ENCODE measurements at places on chromosomes 6 and 20.

- no peak for DNase-seq
These were observed 172.8 kb downstream of the GJA1 start for GRCh38 chr6:121608270-121608669.

DNA sequence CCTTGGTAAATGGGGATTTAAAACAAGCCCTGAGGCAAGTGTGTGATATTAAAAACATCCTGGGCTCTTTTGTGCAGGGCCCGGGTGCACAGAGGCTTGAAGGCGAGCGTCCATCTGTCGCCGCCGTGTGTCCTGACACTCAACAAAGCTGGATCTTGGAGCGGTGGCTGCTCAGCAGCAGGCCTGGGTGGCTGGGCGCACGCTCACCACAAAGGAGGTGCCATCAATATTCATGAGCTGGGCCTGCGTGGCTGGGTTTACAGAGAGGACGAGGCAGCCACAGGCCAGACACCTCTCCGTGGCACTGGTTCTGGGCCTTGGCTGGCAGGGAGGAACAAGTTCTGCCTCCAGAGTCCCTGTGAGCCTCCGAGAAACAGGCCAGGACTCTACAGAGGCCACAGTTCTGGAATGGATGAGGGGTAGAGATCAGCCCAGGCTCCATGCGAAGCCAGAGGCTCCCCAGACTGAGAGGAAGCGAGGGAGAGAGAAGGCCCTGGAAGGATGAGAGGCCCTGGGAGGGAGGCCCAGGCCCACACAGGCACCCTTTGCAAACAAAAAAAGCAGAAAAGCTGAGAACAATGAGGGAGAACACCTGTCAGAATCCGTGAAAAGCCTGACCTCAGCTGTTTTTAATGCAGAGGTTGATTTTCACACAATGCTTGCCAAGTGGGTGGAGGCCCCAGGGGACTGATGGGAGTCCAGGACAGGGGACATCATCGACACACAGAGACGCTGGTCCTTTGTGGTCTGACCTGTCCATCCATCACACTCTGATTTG, 21.9 kb downstream of the BHLHE23 start:
- peak; percentile 86 for DNase-seq

GRCh38 chr6:55395871-55396270, 68.6 kb downstream of the GFRAL start:
- DNase-seq, result no peak

GRCh38 chr6:69084746-69085335, 449.8 kb downstream of the ADGRB3 start:
- no peak for DNase-seq

DNA sequence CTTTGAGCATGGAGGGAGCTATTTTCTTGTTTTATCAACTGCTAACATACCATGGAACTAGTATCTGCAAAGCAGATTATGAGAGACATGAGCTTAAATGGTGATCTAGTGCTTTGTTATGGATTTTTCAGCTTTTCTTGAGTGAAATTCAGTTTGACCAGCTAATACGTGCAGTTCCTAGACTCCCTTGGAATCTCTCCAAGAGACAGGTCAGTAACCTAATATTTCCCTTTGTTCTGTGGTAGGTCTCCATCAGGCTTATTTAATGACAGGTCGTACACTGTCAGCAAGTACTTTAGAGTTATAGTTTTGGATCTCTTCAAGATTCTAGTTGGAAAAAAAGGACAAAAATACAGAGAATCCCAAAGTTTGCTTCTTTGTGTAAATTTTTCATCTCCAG, 43.9 kb downstream of the HDAC2 start:
- DNase-seq, result no peak

- no peak for DNase-seq
These were observed 134.8 kb downstream of the PXDC1 start for GRCh38 chr6:3616565-3617176.

GRCh38 chr6:51841626-51842025, 245.8 kb downstream of the PKHD1 start:
- peak; percentile 60 for DNase-seq

DNA sequence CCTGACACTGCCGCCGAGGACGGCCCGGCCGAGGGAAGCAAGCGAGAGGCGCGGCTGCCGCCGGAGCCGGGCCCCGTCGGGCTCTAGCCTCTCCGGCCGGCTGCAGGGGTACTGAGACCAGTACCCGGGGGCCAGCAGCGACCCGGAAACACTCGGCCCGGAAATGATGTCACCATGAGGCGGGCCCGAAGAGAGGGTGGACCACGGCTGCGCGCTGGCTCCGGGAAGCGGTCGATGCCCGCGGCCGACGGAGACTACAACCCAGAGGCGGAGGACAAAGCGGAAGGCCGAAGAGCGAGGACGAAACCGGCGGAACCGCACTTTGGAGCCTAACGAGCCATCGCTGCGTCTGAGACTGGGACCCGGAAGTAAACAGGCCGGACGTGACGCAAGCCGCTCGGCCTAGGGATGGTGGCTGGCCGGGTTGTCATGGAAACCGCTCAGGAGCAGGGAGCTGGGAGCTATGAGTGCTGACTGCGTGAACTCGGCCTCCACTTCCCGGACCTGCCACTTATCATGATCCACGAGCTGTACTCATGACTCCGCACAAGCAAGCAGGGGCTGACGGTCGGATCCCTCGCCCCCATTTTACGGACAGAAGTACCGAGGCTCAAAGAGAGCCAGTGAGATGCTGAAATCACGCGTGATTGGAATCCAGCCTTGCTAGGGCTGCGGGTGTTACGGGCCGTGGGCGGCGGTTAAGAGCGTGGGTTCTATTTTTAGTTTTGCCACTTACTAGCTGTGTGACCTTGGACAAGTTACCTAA, at the start of gene SPATA2:
Gene SPATA2 (minus strand): TSS at position 150 of the 766 bp plus-strand sequence. CDS start 7,039 bp downstream, outside the sequence.
- peak; percentile 95 for DNase-seq

DNA sequence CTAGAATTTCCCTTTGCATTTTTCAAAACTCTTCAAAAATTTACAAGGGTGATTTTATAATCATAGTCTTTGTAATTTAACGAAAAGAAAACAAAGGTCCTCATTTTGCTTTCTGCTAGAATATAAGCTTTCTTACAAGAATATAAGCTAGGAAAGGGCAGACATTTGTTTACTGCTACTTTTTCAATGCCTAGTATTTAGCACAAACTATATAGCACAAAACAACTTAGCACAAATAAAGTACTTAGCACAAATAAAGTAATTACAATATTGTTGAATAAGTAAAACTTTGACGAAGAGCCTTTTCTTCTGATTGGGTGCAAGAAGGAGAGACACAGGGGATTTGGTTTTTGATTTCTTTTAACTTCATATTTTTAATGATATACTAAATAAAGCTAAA, 87.8 kb downstream of the BCAS1 start:
- DNase-seq, result no peak

DNA sequence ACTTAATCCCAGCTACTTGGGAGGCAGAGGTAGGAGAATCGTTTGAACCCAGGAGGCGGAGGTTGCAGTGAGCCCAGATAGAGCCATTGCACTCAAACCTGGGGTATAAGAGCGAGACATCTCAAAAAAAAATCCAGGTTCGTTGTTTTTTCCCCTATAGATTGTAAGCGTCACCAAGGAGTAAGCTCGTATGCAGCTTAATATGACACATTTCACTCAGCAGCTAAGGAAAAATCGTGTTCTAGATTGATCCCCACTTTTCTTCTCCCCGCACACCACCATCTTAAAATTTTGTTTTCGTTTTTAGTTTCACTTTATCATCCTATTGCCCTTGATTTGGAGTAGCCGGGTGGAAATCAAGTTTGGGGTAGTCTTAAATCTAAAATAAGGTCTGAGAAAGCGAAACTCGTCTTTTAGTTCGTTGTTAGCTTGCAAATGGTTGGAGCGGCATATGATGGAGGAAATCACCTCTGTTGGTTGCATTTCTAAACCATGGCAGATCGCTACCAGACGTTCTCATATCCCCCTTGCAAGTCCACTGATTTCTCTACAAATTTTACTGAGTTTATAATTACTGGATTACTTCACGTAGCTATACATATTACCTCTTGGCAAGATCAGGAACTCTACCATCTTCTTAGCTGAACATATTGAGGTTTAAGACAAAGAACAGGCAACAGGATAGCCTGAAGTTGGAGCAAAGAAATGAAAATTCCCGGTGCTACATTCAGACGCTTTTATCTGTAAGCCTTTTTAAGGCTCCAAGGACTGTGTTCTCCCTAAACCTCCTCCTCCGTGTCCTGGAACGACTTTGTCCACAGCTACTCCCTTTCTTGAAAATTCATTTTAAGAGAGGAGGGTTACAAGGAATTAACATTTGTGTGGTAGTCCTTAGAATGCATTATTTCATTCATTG, 91.1 kb upstream of the BTN3A2 start:
- DNase-seq, result no peak

GRCh38 chr20:10824750-10825500, 151.1 kb upstream of the JAG1 start:
- no peak for DNase-seq

DNA sequence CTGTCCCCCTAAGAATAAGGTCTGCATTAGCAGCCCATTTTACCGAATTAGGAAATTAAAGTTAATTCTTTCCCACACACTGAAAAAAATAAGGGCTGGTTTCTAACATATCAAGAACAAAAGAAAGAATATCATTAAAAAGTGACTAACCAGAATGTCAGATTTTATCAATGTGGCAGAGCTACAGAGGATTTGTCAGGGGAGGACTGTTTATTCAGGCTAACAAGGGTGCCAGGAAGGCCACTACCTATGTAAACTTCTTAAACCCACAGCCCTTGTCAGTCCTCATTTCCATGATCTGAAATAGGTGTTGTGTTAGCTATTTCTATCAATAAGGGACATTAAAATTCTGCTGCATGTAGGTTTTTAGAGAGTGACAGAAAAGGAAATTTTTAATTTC, 76.4 kb downstream of the BACH2 start:
- DNase-seq, result no peak

DNA sequence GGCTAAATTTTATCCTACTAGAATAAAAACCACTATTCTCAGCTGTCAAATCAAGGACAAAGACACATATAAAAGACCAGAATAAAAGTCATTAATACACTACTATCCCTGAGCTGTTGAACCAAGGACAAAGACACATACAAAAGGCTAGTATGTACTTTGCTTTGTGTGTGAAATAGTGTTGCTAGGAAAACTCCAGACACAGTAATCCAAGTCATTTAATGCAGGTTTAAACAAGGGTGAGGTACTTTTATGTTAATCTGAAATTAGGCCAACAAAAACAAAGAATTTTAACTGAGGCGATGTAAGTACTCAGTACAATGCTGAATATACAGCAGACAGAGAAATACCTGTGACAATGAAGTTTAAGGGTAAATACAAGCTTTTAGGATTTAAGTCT, 18.9 kb downstream of the GCLC start:
- no peak for DNase-seq

- peak; percentile 0 for DNase-seq
These were observed 197.9 kb downstream of the LRFN2 start for GRCh38 chr6:40389254-40389653.

DNA sequence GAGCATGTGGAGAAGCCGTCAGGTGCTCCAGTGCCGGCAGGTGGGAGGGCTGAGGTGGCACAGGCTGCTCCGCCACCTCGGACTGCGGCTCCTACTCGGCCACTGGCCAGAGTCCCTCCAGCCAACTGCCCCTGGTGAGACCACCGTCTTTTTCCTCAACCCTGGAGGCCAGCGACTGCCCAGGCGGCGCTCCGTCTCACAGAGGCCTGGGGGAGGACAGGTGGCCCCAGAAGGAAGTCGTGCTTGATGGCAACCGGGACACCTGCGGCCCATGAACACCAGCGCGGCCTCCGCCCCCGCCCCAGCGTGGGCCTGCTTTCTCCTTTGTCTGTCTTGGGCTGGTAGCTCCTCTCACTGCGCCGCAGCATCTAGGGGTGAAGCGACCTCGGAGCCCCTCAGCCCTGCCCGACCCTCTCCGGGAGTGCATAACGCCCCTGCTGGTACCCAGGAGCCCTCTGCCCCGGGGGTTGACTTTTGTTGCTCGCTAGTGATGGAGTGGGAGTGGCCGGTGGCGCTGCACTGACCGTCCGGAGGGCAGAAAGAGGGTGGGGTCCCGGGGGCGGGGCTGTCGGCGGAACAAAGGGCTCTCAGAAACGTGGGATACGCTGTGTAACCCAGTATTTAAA, 706 bp upstream of the TUBB2B start:
- DNase-seq, result peak; percentile 83
